Dermis blood vessel endothelial cell (primary cell): ENCODE measurements at places on chromosomes 1 and 21.

GRCh38 chr1:159076438-159077119 is at the start of gene AIM2:
Gene AIM2 (minus strand): TSS chr1:159076766. CDS start chr1:159073499, 3,267 bp downstream.
- DNase-seq: no peak

DNA sequence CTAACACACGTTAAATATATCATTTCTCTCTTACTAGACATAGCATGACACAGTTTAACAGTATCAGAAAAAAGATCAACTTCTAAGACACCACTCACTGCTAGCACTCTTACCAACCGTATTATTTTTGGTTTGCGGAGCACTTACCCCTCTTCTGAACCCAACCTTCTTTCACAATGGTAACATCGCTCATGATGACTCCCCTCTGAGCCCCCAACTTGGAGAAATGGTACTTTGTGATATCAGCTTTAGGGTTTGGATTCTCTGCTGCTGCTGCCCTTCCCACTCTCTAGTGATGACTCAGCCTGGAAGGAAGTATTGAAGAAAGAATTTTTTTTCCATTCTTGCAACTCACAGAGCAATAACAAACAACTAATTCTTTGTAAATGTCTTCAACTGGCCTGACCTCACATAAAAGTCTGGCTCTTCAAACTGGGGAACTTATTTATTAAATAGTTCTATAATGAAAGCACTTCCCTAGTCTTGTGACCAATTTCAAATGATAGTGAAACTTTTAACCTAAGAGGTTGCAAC is 7.0 kb downstream of the AKT3 start:
- DNase-seq: peak; percentile 80

- no peak for DNase-seq
Observed at GRCh38 chr1:48659801-48660200, 116.9 kb downstream of the BEND5 start.

DNA sequence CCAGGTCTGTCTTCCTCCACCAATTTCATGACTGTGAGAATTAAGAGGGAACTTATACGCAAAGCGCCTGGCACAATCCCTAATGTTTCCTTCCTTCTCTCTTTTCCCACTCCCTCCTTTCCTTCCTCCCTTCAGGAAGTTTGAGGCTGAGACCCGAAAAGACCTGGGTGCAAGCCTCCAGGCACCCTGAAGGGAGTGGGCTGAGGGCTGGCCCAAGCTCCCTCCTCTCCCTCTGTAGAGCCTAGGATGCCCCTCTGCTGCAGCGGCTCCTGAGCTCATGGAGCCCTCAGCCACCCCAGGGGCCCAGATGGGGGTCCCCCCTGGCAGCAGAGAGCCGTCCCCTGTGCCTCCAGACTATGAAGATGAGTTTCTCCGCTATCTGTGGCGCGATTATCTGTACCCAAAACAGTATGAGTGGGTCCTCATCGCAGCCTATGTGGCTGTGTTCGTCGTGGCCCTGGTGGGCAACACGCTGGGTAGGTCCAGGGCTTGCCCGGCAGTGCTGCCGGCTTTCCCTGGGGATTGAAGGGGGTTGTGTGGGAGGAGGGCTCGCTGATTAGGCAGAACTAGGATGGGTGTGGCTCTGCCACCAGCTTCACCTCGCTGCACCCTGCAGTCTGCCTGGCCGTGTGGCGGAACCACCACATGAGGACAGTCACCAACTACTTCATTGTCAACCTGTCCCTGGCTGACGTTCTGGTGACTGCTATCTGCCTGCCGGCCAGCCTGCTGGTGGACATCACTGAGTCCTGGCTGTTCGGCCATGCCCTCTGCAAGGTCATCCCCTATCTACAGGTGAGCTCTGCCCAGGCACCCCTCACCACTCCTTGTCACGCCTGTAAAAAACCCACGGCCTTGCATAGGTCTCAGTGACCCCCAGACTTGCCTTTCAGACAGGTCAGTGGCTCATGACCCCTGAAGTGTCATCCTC is 1.7 kb downstream of the HCRTR1 start:
- no peak for DNase-seq

GRCh38 chr1:23369335-23370013 is at the start of gene ZNF436:
Gene ZNF436 (minus strand): TSS chr1:23369836. CDS start chr1:23368005, 1,831 bp downstream.
- DNase-seq: peak; percentile 94

DNA sequence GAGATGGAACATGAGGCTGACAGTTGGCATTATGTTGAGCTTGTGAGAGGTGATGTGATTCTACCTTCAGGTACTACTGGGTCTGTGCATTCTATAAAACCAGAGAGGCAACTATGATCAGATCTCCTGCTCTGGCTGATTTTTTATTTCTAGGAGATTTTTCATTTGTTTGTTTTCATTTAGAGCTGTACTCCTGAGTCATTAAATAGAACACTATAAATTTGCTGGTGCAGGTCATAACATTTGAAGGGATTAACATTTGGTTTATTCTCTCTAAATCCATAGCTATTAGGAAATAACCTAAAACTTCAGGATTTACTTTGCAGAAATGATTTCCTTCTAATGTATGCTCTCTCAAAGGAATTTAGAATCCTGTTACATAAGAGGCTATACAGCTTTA is 42.9 kb downstream of the MAGI3 start:
- DNase-seq: no peak

DNA sequence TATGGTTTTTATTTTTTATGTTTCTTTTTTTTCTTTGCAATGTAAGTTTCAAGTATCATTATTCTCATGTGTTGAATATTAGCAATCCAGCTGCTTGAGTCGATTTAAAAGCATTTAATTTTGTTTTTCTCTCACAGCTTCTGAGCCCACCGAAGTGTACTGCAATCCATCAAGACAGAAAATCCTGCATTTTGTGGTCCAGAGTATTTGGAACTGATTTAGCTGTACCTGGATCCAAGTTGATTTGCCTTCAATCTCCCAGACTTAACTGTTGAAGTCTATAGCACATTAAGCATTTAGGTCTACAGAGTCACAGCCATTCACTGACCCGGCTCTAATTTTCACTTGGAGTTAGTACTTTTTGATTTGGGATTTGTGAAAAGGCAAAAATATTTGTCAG is 622.9 kb upstream of the ADAMTS5 start:
- no peak for DNase-seq

DNA sequence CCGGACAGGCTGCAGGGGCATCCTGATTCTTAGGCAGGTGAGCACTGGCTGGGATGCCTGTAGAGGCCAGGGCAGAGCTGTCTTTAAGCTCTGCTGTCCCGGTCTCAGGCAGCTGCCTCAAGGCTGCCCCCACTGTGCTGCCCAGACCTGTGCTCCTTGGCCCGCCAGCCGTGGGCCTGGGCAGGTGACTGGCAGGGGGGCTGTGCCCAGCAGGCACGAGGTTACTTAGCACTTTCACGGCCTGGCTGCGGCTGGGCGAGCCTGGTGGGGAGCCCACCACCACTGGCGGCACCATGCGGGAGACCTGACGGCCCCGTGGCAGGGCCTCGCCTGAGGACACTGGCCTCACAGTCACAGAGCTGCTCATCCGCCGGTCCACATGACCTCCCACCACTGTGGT is 8.2 kb downstream of the CRYBG2 start:
- no peak for DNase-seq

- no peak for DNase-seq
Observed at GRCh38 chr1:165543532-165544438, at the start of gene LRRC52. Gene LRRC52 (plus strand): TSS chr1:165544000. CDS start chr1:165544297, 297 bp downstream.

- no peak for DNase-seq
Observed at GRCh38 chr1:19024532-19024931, 68.1 kb upstream of the IFFO2 start.

DNA sequence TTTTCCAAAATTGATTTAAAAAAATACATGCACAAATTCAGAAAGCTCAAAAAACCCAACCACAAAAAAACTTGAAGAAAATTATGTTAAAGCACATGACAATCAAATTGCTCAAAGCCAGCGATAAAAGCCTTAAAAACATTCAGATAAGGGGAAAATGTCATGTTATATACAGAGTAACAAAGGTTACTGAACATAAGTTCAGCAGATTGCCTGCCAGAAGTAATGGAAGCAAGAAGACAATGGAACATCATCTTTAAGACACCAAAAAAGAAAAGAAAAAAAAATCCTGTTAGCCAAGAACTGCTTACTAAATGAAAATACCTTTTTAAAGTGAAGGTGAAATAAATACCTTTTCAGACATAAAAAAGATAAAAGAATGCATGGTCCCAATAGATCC is 147.2 kb upstream of the SGIP1 start:
- no peak for DNase-seq

GRCh38 chr21:25906587-25906986 is 171.8 kb downstream of the GABPA start:
- no peak for DNase-seq

DNA sequence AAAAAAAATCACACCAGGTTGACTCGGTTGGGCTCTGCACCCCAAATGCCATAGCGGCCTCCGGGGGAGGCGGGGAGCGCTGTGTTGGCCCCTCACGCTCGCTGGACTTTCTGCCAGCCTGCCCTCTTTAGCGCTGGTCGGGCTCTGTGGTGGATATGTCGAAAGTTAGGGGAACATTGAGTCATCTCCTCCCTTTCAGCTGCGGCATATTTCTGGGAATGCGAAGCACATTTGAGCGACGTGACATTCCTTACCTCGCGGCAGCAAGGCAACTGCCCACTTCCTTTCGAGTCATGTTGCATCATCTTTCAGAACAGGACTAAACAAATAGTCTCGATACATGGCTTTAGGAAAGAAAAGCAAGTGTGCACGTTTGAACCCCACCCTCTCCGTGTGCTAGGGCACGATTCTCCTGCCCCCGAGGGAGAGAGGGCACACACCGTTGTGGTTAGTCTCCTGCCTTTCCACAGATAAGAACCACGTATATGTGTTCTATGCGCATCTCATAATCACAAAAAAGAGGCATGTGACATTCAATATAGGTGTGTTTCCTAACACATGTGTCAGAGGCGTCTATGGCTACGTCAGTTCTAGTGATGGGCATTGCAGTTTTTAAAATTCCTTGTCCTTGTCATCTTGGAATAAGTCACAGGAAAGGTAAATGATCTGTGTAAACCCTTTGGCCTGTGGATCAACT is 105.9 kb upstream of the SLC45A1 start:
- peak; percentile 94 for DNase-seq

DNA sequence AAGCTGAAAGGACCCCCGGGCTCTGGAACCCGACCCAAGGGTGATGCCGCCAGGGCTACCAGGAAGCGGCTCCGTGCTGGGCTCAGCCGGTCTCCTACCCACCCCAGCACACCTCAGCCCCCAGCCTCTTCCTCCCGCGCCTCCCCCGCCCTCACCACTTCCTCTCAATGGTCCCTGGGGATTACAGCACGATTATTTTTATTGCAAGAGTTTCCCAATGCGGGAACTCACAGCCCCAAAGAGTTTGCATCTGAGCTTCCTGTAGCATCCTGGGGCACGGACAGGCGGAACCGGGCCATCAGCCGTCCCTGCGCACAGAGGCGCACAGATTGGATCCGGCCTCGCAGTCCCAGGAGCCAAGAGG is 8.7 kb upstream of the SLX9 start:
- DNase-seq: no peak

DNA sequence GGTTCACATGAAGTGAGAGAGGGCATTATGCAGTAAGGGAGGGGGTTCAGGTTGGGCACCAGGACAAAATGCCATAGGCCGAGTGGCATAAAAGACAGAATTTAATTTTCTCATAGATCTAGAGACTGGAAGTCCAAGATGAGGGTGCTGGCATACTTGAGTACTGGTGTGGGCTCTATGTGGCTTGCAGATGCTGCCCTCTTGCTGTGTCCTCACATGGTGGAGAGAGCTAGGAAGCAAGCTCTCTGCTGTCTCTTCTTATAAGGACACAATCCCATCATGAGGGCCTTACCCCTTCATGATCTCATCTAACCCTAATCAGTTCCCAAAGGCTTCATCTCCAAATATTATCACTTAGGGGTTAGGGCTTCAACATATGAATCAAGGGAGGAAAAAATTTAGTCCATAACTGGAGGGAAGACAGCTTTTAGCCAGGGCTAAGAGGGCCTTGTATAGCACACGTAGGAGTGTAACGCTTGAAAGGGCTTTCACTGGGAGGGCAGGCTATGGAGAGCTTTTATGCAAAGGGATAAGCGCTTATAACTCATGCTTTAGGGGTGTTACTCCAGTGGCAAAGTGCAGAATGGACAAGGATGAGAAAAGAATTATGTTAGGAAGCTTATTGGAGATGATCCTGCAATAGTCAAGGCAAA is 64.5 kb downstream of the PLPPR5 start:
- DNase-seq: no peak

GRCh38 chr21:43782431-43783097 is 6.5 kb upstream of the CSTB start:
- no peak for DNase-seq

GRCh38 chr1:116462722-116463121 is 89.7 kb downstream of the ATP1A1 start:
- no peak for DNase-seq

DNA sequence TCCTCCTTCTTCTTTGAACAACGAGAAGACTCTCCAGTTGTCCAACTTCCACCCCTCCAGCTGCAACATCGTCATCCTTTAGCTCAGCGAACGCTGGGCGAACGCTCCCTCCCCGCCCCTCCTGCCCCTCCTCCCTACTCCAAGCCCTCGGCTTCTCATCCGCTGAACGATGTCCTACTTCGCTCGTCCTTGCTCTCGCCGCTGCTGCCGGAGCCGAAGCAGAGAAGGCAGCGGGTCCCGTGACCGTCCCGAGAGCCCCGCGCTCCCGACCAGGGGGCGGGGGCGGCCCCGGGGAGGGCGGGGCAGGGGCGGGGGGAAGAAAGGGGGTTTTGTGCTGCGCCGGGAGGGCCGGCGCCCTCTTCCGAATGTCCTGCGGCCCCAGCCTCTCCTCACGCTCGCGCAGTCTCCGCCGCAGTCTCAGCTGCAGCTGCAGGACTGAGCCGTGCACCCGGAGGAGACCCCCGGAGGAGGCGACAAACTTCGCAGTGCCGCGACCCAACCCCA is at the start of gene BCAN:
BCAN (plus strand) TSS at position 357 of the 504 bp plus-strand sequence. CDS start 3,938 bp downstream, outside the sequence.
- DNase-seq: no peak

GRCh38 chr1:56404561-56405030 is 174.8 kb downstream of the PLPP3 start:
- no peak for DNase-seq

DNA sequence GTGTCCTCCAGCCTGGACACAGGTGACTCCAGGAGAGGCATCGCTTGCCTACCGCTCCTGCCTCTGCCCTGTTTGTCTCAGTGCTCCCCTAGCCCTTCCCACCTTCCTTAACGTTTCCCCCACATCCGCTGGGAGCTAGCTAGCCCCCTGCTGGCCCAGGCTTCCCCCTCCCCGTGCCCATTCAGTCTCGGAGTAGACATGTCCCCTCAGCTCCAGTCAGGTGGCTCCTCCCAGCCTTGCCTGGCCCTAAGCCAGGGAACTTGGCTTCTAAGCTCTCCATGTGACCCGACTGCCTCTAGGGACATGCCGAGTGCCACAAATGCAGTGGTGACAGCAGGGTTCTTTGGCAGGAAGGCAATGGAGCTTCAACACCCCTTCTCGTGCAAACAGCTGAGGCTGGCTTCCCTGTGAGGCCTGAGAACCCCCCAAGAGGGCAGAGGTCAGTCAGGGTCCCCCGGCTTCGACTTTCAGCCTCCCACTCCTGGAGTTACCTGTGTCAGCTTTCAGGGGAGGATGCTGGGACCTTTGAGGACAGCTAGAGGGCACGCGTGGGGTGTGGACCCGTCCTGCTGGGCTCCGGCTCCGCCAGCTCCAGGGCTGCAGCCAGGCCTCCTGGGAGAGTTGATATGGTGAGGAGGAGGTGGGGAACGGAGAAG is 16.2 kb downstream of the DRAXIN start:
- no peak for DNase-seq

- no peak for DNase-seq
Observed at GRCh38 chr1:221562542-221563475, 179.1 kb downstream of the DUSP10 start.

- no peak for DNase-seq
Observed at GRCh38 chr1:228293393-228293792, 85.5 kb downstream of the OBSCN start.
